ENCODE measurements at places on chromosomes 1 and 21.

DNA sequence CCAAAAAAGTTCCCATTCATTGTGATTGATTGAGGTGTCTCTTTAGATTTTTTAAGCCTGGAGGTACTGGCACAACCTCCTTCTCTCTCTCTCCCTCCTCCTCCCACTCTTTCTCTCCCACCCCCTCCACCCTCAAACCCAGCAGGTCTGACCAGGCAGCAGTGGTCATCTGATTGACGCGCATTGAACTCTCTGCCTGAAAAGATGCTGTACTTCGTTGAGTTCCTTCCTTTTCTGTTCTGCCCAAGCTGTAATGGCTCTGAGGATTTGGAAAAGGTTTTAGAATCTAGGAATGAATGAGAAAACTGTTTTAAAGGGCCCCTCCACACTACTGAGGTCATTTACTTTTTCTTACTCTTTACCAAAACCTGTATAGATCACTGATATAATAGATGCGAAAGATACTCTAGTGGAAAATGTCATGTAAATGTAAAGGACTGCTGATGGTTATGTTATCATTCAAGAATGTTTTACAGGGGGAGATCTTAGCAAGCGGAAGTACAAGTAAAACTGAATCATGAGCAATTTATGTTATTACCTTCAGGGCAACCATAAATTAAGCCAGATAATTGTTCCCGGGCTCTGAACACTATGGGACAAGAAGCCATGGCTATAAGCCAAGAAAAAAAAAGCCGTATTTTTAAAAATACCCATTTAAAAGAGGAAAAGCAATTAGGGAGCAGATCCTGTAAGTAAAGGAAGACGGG lies 25.2 kb upstream of the DYRK1A start:
- no peak for DNase-seq

- no peak for DNase-seq
These were observed 22.0 kb downstream of the SLAMF7 start for GRCh38 chr1:160761046-160761445.

- DNase-seq: no peak
These were observed 1.7 kb upstream of the C1orf116 start for GRCh38 chr1:207034208-207034607.

DNA sequence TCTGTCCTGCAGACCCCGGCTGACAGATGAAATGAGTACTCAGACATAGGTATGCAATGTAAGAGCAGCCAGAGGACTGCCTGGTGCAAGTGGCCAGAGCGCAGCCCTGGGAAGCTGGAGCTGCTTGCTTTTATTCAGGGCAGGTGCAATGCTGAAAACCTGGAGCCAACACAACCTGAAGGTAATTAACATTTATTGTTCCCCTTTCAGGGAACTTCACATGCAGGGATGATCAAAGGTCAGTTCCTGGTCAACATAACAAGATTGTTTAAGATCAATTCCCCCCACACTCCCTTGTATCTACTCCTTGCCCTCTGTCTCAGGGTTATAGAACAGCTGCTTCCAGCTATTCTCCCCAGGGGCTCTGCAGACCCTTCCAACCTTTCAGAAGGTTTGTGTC lies 48.7 kb upstream of the PRELP start:
- no peak for DNase-seq

DNA sequence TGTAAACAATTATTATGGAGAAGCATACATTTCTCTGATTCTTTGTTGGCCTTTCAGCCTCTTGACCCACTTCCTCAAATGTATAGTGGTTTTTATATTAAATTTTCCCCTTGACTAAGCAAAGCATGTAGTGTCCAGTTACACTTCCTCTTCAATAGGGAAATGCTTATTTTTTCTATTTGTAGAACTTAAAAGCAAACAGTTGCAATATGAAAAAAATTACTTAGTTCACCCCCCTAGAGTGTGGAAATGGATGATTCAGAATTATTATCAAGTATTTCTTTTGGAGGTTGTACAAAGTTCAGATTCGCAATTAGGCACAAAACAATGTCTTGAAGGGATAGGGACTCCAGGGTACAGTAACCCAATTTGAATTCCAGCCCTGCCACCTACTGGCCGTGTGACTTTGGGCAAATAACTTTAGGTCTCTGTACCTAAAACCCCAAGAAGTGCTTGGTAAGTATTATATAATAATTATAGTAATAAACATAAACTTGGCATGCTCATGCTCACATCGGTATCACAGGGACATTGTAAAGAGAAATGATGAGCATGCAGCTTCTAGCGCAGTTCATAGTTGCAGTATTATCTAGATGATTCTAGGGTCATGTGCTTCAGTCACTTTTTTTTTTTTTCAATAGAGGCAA lies 28.6 kb upstream of the IFNGR2 start:
- peak; percentile 56 for DNase-seq

DNA sequence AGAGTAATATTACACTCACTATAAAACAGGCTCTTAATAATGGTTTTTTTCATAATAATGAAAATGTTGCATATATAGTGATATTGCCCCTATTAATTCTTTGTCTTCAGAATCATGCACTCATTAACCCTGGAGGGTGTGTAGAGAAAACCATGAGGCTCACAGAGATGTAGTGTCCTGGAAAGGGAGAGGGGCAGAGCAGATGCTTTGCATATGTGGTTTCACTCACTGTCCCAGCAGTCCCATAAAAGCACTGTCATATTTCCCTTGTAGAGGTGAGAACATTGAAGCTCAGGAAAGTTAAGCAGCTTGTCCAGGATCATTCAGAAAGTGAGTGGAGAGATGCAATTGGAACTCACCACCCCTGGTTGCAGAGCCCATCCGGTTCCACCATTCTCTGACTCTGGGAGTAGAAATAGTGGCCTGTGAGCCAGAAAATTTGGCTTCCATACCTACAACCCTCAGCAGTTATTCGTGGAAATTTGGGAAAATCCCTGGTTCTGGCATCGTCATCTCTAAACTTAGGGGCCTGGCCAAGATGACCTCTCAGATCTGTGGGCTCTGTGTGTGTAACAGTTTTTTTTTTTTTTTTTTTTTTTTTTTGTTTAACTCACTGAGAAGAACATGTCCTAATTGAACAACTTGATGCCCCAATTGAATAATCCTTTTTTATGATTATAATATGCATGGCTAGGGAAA lies 86.4 kb downstream of the RGL1 start:
- no peak for DNase-seq

GRCh38 chr21:23699402-23699801 lies 1907.9 kb downstream of the MRPL39 start:
- no peak for DNase-seq

DNA sequence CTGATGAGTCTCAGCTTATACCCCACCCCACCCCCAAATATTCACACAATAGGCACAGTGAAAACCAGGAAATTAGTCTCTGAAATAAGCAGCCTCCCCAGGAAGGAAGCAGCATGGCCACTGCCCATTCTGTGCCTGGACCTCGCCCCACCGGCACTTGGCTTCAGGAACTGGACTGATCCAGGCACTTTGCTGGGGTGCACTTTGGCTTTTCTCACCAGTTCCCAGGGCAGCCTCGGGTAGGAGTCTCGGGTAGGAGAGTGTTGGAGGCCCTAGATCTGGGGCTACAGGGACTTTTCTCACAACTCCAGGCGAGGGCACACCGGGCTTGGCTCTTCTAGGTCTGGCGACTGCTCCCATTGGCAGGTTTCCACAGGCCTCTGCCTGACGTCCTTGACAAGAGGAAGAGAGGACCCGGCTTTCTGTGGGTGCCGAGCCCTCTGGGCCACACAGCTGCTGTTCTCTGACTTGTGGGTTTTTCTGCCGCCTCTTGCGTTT lies 18.7 kb downstream of the ADARB1 start:
- DNase-seq: no peak

- no peak for DNase-seq
These were observed 9.4 kb upstream of the SAMD13 start for GRCh38 chr1:84291882-84292655.

GRCh38 chr1:14636897-14637632 lies 38.6 kb downstream of the KAZN start:
- no peak for DNase-seq

- no peak for DNase-seq
These were observed 806.4 kb downstream of the USP25 start for GRCh38 chr21:16536140-16536539.

GRCh38 chr1:236916131-236916800 lies 88.0 kb downstream of the MT1HL1 start:
- no peak for DNase-seq

DNA sequence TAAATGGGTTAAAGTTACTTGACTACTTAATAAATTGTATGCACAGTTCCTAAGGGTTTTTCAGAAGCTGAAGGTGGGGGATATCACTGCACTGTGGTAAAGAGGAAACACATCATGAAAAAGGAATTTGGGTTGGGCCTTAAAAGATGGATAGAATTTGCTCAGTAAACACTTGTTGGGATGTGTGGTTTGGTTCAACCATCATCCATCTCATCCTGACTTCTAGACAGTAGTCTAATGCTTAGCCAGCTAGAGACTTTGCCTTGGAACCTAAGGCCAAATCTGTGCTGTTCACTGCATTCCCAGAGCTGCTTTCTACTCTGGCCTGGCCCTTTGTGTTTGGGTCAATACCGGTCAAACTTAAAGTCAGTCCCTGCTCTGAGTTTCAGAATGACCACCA lies 30.6 kb downstream of the LY9 start:
- DNase-seq: no peak

DNA sequence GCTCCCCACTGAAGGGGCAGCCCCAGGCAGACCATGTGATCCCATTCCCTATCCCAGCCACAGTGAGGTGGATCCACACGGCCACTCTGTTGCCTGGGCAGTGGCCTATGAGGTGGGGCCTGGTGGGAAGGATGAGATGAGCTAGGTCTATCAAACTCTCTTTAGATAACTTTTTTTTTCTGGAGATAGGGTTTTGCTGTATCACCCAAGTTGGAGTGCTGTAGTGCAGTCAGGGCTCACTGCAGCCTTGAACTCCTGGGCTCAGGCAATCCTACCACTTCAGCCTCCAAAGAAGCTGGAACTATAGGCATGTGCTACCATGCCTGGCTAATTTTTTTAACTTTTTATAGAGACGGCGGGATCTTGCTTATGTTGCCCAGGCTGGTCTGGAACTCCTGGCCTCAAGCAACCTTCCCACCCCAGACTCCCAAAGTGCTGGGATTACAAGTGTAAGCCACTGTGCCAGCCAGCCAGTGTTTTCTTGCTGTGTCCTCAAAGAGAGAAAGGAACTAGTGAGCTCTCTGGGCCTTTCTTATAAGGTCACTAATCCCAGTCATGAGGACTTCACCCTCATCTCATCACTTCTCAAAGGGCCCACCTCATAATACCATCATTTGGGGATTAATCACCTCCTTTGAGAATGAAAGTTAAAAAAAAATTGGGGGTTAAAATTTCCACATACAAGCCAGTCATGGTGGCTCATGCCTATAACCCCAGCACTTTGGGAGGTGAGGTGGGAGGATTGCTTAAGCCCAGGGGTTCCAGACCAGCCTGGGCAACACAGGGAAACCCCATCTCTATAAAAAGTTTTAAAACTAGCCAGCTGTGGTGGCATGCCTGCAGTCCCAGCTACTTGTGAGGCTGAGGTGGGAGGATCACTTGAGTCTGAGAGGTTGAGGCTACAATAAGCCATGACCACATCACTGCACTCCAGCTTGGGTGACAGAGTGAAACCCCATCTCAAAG lies 36.6 kb downstream of the H3-3A start:
- no peak for DNase-seq

DNA sequence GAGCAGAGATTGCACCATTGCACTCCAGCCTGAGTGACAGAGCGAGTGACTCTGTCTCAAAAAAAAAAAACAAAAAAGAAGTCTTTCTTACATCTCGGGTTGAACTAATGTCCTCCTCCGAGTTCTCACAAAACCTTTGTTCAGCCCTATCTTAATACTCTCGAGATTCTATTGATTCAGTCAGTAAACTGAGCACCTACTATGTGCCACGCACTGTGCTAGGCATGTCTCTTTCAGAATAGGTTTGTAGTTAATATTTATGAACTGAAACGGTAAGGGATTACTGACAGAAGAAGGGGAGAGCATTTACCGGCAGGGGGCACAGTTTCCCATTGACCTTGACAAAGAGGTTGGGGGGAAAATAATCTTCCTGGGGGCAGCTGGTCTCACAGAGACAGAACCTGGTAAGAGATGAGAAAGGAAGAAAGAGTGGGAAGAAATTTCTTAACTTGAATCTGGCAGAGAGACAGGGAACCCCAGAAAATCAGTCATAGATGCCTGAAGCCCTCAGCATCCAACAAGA lies 3.4 kb downstream of the PIAS3 start:
- DNase-seq: no peak

GRCh38 chr1:198373376-198373775 lies 167.1 kb downstream of the ATP6V1G3 start:
- no peak for DNase-seq

- no peak for DNase-seq
These were observed 25.3 kb downstream of the BRINP3 start for GRCh38 chr1:190452272-190452848.

DNA sequence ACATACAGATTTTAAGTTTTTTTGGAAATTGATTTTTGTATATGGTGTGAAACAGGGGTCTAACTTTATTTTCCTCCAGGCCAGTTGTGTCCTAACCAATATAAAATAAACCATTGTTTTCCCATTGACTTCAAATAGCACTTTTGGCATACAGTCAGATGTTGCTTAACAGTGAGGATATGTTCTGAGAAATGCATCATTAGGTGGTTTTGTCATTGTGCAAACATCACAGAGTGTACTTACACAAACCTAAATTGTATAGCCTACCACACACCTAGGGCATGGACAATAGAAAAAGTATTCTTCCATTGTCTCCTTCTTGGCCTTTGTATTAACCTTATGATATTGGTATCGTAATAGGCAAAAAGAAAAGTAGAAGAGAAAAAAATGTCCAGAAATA lies 37.4 kb upstream of the DISP1 start:
- no peak for DNase-seq

DNA sequence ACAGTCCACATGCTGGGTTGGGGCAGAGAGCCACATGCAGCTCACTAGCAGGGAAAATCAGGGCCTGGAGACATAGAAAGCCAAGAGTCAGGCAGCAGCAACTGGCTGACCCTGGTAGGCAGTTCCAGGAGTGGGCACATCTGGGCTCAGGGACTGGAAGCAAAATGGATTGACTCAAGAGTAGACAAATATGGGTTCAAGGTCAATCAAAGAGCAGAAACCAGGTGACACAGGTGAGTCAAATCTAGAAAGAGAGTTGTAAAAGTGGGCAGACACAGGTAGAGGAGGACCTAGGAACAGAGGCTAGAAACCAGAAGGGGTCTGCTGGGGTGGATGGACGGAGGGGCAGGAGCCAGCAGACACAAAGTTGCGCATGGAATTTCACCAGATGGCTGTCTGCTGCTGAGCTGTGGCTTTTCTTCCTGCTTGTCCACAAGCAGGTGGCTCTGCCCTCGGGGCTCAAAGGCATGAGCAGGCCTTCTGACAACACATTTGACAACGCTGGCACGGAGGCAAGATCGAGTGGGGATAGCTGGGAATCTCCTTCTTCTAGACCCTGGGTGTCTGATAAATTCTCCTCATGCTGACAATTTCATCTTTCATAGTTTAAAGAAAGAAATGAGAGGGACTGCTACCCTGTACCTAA lies 40.8 kb upstream of the IGSF3 start:
- no peak for DNase-seq

GRCh38 chr1:164440232-164440631 lies 118.8 kb upstream of the PBX1 start:
- DNase-seq: no peak

- DNase-seq: peak; percentile 58
These were observed 26.7 kb upstream of the RPTN start for GRCh38 chr1:152185544-152186391.

Data from activated CD4-positive, alpha-beta T cell treated with anti-CD3 and anti-CD28 coated beads, Interleukin-2, amount 50 U/mL, for 16 hours (primary cell).